Activated CD4-positive, alpha-beta T cell treated with anti-CD3 and anti-CD28 coated beads, Interleukin-2, amount 50 U/mL, for 24 hours (primary cell): ENCODE measurements at places on chromosomes 6 and 20.
A peak's percentile ranks its signal among the peaks of the same experiment; 100 is the strongest.

GRCh38 chr20:32204205-32205109 is 3.1 kb downstream of the PLAGL2 start:
- DNase-seq = peak; percentile 81

DNA sequence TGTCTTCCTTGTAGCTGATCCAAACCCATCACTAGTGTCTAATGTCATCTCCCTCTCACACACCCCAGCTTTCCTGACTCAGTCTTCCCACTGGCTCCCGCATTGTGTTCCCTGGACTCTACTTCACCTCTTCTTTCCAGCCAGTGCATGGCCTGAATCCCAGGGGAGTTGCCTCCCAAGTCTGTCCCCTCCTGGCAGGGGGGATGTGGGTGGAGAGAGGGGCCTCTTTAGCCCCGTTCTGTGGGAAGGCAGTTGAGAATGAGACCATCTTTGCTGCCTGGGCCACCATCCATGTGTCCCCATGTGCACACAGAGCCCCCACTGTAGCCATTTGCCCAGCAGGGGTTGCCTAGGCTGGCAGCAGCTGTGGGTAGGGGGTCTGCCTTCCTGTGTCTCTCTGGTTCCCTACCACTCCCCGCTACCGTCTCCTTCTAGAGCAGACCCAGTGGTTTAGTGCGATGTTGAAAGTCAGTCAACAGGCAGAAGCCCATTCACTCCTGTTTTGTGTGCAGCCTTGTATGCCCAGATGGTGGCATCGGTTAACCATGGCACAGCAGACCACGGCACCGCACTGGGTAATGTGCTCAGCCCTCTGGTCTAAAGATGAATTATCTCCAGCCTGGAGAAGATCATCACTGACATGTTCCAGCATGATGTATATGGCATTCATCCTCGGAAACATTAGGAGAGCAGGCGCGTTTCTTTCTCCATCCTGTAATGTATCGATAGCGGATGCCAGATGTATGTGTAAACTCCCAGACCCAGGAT is 178.8 kb upstream of the SNX9 start:
- no peak for DNase-seq

GRCh38 chr6:145031001-145031400 is 704.3 kb downstream of the EPM2A start:
- no peak for DNase-seq

DNA sequence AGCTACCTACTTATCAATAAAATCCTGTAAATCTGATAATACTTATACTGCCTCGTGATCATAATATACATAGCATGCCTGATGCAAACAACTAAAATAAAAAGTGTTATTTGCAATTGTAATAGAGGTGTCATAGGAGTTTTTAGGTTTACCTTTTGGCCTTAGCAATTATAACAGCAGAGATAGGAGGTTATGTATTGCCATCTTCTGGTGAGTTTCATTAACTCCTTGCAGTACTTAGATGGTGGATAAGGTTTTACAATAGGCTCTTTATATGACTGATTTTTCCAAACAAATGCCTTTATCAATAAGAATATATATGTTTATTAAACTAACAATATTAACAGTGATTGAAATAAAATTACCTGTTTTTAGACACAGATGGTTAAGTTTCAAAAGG is 27.8 kb upstream of the MYCT1 start:
- DNase-seq = no peak

- DNase-seq = no peak
Observed at GRCh38 chr6:116511424-116512110, at the start of gene CALHM5. Gene CALHM5, plus strand, starts transcription at chr6:116511639. Its CDS starts 58 bp downstream, at chr6:116511697.

GRCh38 chr20:48107560-48107959 is 322.3 kb upstream of the SULF2 start:
- no peak for DNase-seq
